Activated T-helper 1 cell treated with anti-CD3 and anti-CD28 coated beads, Interleukin-2, amount 50 U/mL, for 16 hours (primary cell): ENCODE measurements at places on chromosomes 12 and 14.
A peak's percentile ranks its signal among the peaks of the same experiment; 100 is the strongest.

GRCh38 chr12:121668750-121669520, 519 bp downstream of the MORN3 start:
- DNase-seq: peak; percentile 23

DNA sequence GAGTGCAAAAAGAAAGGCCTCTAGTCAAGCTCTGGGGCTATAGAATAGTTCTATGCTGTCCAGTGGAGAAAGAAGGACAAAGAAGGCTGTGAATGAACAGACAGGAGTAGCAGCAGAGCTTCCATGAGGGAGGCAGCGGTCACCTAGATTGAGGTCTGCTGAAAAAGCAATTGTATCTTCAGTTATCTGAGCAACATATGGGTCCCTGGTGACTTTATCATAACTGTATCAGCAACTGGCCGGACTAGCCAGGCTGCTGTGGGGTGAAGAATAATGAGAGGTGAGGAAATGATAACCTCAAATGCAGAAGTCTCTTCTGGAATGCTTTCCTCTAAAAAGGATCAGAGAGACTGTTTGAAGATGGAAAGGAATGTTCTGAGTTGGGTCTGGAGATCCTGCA, 971.3 kb upstream of the TMEM132C start:
- DNase-seq: no peak

GRCh38 chr14:51967521-51967920, 21.8 kb upstream of the RTRAF start:
- no peak for DNase-seq

GRCh38 chr14:50943261-50943942, 881 bp downstream of the PYGL start:
- no peak for DNase-seq

GRCh38 chr12:122851820-122852219, 16.6 kb downstream of the HIP1R start:
- DNase-seq: no peak

DNA sequence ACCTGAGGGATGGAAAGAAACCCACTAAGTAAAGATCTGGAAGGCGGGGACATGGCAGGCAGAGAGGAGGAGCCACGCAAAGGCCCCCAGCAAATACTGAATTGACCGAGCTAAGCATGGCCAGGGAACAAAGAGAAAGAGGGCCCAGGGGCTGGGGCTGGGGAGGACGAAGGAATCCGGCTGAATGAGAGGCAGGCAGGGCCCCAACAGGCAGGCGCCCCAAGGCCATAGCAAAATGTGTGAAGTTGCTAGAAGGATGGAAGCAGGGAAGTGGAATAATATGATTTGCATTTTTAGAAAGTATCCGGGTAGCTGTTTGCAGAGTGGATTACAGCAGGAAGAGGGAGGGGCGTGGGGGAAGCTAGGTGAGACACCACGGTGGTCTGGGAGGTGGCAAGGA, 49.1 kb downstream of the RFLNA start:
- no peak for DNase-seq

- no peak for DNase-seq
Observed at GRCh38 chr14:102668291-102668873, 75.9 kb downstream of the RCOR1 start.

DNA sequence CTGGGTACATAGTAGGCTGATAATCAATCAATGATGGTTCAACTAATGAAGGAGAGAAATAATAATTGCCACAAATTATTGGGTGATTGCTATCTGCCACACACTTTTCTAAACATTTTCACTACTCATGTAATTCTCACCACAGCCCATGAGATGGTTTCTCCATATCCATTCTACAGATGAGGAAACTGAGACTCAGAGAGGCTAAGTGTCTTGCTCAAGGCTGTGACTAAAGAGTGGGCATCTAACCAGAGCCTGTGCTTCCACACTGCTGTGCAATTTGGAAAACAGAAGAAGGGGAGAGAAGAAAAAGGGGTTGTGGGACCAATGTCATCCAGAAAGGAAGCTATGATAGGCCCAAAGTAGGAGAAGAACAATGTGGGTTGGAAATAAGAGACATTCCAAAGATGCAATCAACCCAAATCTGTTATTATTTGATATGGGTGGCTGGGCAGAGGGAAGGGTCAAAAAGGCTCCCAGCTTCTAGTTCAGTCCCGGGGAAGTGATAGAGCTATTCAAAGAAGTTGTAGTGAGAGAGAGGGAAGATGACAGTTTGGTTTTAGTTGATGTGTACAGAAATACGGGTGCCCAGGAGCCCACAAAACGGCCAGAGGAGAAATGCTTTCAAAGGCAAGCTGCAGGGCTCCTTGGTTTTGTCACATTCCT, 483 bp upstream of the NR1H4 start:
- DNase-seq: no peak

GRCh38 chr12:47750229-47750798, 8.4 kb downstream of the RAPGEF3 start:
- DNase-seq: no peak

DNA sequence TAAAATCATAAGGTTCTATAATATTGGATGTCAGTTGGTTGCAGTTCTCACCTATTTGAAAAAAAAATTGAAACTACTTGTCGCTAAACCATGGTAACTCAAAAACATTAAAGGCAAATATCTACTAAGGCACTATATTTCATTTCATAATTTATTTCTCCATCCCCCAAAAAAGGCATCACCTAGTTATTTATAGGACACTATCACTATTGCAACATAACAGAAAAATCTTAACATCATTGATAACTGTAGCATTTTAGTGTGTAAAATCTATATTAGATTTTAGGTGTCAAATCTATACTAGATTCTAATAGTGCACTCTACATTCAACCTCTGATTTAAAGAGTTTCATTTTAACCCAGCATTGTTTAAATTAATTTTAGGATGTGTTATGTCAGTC, 1.7 kb downstream of the SPTSSA start:
- no peak for DNase-seq

DNA sequence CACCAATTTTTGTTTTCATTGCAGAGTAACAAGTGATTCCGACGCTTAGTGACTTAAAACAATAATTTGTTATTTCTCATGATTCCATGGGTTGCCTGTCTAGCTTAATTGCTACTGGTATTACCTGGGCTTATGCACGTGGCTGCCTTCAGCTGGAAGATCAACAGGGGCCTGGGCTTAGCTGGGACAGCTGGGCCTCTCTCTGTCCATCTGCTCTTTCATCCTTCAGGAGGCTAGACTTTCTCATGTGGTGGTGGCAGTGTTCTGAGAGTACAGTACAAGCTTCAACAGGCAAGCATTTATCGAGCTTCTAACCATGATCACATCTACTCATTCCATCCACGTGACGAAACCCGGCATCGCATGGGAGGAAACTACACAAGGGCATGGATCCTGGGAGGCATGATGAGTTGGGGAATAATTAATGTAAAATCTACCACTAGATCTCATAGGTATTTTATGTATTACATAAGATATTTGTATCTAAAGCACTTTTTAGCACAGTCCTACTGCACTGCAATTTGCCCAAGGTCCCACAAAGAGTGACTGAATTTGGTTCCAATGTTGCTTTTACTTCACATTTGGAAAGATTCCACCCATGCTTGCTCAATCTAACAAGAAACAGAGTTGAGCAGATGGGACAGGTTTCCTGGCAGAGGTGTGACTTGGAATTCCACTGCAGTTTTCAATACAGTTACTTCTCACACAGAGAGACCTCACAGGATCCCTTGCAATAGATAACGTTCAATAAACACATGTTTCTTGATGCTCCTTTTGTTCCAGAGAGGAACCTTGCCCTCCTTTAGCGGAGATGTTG, 153.1 kb upstream of the FRMD6 start:
- no peak for DNase-seq

- no peak for DNase-seq
Observed at GRCh38 chr12:45309836-45310626, 94.1 kb downstream of the ANO6 start.

- no peak for DNase-seq
Observed at GRCh38 chr14:102931580-102932285, 9.3 kb downstream of the AMN start.

- DNase-seq: no peak
Observed at GRCh38 chr14:52042371-52043289, 26.2 kb downstream of the NID2 start.

GRCh38 chr14:61643555-61643954, 51.8 kb upstream of the HIF1A start:
- DNase-seq: no peak
